Esophagus squamous epithelium (tissue), 5 donors: ENCODE measurements at places on chromosomes 11 and 22.

DNA sequence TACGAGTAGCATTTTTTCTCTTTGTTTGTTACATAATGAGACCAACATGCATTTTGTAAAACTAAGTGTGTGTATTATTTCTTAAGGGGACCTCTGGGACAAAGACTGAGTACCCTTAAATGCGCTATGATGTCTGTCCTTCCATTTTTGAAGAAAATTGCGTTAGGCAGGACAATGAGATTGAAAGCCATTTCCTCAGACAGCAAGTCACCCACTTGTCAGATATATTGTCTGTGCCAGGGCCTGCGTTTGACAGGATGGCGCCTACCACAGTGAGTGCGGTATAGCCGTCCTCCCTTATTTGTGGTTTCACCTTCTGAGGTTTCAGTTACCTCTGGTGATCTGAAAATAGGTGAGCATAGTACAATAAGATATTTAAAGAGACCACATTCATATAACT lies 2.2 kb downstream of the AP2A2 start:
- no peak overlapping the region for H3K27ac ChIP-seq
- DNase-seq, result no peak
- no peak overlapping the region for H3K4me3 ChIP-seq
- peaks cover 27% of the 10 kb centered on the region for H3K4me1 ChIP-seq
- no peaks in the 10 kb centered on the region for H3K27me3 ChIP-seq
- H3K36me3 ChIP-seq, result no peaks in the 10 kb centered on the region

GRCh38 chr11:5258543-5259262 lies 4.1 kb upstream of the HBG2 start:
- H3K27me3 ChIP-seq, result no peaks in the 10 kb centered on the region
- no peaks in the 10 kb centered on the region for H3K36me3 ChIP-seq
- no peak overlapping the region for H3K27ac ChIP-seq
- no peak overlapping the region for H3K4me3 ChIP-seq
- no peaks in the 10 kb centered on the region for H3K4me1 ChIP-seq
- DNase-seq, result no peak

- peak overlapping the region; percentile 45 for H3K27ac ChIP-seq
- no peak overlapping the region for H3K4me3 ChIP-seq
- peaks cover 63% of the 10 kb centered on the region for H3K4me1 ChIP-seq
- no peak for DNase-seq
Observed at GRCh38 chr11:46352063-46352841, 5.0 kb downstream of the DGKZ start.

DNA sequence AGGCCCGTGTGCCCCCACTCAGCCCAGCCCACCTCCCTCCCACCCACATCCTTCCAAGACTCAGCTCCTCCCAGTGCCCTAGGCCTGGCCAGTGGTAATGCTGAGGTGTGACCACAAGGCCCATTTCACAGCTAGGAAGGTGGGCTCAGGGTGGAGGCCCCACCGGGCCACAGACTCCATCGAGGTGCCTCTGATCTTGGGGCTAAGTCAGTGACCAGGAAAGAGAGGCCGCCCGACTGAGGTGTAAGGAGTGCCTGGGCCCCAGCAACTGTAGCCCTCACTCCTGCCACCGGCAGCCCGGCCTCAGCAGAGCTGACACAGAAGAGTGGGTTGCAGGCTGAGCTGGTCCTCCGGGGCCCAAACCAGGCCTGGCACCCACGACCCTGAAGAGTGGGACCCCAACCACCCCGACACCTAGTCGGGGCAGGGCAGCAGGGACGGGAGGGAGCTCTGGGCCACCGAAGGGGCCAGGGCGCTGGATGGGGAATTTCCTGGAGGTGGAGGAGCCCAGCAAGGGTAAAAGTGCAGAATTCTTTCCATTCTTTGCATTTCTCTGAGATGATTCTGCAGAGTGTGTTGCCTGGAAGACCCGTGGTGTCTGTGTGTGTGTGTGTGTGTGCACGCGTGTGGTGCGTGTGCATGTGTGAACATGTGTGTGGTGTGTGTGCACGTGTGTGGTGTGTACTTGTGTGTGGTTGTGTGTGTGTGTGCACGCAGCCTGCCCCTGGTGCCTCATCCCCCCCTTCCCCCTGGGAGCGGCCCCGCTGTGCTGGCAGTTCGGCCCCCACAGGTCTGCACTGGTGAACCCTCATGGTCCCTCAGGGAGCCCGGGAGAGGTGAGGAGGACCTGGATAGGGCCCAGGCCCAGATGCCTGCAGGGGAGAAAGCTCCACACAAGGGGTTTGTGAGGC lies 8.3 kb upstream of the PIM3 start:
- no peaks in the 10 kb centered on the region for H3K27me3 ChIP-seq
- H3K4me3 ChIP-seq, result no peak overlapping the region
- DNase-seq, result no peak
- H3K36me3 ChIP-seq, result no peaks in the 10 kb centered on the region
- H3K27ac ChIP-seq, result peak overlapping the region; percentile 94

GRCh38 chr11:456533-456932 lies 6.5 kb downstream of the PTDSS2 start:
- no peak overlapping the region for H3K4me3 ChIP-seq
- peaks cover 7% of the 10 kb centered on the region for H3K4me1 ChIP-seq
- no peak overlapping the region for H3K27ac ChIP-seq
- DNase-seq, result no peak

GRCh38 chr11:44946263-44946662 lies 4.4 kb downstream of the TP53I11 start:
- DNase-seq, result no peak
- H3K4me3 ChIP-seq, result no peak overlapping the region
- H3K27me3 ChIP-seq, result no peaks in the 10 kb centered on the region
- H3K36me3 ChIP-seq, result peaks cover 6% of the 10 kb centered on the region
- peaks cover 12% of the 10 kb centered on the region for H3K4me1 ChIP-seq
- H3K27ac ChIP-seq, result peak overlapping the region; percentile 73

DNA sequence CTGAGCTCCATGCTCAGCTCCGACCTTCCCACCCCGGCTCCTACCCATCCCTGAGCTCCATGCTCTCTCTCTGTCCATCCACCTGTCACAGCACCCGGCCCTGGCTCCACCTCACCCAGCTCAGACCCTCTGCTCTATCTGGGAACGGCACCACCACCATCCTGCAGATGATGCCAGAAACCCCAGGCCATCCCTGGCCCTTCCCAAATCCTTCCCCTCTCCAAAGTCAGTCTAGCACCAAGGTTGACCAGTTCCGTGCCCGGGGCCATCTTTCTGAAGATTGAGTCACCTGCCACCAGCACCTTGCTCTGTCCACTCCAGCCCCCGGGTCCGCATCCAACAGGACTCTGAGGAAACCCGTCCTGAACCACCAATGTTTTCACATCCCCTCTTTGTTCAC lies 969.6 kb downstream of the BRD1 start:
- no peaks in the 10 kb centered on the region for H3K27me3 ChIP-seq
- H3K4me1 ChIP-seq, result no peaks in the 10 kb centered on the region
- H3K4me3 ChIP-seq, result no peak overlapping the region
- no peaks in the 10 kb centered on the region for H3K36me3 ChIP-seq

DNA sequence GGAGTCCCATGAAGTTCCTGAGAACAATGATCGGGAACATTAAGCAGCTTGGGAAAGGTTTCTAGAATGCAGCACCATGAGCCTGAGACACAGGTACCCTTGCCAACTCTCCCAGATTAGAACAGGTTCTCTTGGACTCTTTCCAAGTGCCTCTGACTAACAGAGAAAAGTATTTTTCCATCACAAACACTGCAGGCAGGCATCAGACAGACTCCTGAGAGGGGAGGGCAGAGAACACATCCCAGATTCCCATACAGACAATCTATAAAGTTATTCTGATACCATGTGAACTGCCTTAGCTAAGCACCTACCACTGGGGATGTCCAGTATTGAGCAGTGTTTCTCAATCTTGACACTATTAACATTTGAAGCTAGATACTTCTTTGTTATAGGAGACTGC lies 27.3 kb downstream of the SERGEF start:
- DNase-seq, result no peak
- peaks cover 81% of the 10 kb centered on the region for H3K36me3 ChIP-seq
